Germinal center (tissue), 1 donor: ENCODE measurements at places on chromosomes 2 and 18.
A peak's percentile ranks its signal among the peaks of the same experiment; 100 is the strongest.

- DNase-seq, result no peak
Observed at GRCh38 chr2:231457101-231457500, 7.2 kb downstream of the NCL start.

DNA sequence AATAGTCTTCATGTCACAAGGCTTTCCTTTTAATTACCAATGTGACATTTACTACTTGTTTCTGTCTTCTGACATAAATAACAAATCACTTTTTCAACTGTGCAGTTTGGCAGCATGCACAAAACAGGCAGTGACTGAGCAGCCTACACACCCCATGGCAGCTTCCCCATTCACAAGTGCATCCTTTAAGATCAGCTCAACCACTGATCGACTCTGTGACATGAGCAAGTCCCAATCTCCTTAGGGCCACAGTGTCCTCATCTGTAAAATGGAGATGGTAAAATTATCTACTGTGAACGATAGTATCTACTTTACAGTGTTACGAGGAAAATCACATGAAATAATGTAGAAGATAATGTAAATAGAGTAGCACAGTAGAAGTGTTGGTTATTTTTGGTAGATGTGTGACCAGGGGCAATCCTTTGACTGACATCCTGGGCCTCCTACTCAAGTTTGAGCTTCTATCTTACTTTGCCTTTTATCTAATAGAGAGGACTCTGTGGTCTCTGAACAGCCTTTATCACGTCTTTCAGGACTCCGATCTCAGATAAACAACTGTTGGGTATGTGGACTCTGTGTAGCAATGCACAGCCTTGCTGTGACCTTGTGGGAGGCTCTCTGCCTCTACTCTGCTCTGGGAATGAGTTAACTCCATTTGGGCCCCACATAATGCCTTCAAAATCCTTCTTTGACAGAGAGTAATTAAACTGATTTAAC lies 120.6 kb downstream of the PIGN start:
- no peak for DNase-seq

- DNase-seq, result no peak
Observed at GRCh38 chr2:60556175-60556574, 2.7 kb upstream of the BCL11A start.

DNA sequence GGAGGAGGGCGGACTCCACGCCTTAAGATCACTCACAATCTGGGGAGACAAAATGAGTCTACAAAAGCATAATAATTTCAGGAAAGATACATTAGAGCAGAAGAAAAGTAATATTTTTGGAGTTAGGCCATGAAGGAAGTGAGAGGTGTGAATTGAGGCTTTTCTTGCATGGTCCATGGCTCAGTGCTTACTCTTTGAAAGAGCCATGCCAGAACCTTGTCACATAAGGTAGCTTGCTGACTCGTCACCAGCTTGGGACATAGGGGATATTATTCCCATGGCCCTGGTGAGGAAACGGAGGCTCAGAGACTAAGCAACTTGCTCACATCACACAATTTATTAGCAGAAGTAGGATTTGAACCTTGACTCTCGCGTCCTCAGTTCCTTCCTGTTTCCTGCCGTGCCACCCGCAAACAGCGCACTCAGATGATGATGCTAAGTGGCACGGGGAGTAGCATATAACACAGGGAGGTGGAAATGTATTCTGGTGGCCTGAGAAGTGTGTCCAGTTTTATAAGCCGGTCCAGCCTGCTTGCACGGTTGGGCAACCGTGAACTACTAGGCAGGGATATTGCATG lies 312.2 kb upstream of the EPAS1 start:
- no peak for DNase-seq

GRCh38 chr18:79579807-79580497 lies 99.7 kb upstream of the CTDP1 start:
- no peak for DNase-seq

- DNase-seq, result no peak
Observed at GRCh38 chr2:39948016-39948719, 169.1 kb upstream of the THUMPD2 start.

- DNase-seq, result peak; percentile 40
Observed at GRCh38 chr2:181077128-181077709, 96.8 kb downstream of the UBE2E3 start.

GRCh38 chr18:48454261-48454757 lies 45.1 kb upstream of the ZBTB7C start:
- DNase-seq, result no peak

GRCh38 chr18:78546281-78546680 lies 433.3 kb upstream of the SALL3 start:
- no peak for DNase-seq

GRCh38 chr2:64133828-64134227 lies 10.4 kb downstream of the PELI1 start:
- no peak for DNase-seq

- no peak for DNase-seq
Observed at GRCh38 chr2:11572996-11573395, 39.2 kb downstream of the GREB1 start.

DNA sequence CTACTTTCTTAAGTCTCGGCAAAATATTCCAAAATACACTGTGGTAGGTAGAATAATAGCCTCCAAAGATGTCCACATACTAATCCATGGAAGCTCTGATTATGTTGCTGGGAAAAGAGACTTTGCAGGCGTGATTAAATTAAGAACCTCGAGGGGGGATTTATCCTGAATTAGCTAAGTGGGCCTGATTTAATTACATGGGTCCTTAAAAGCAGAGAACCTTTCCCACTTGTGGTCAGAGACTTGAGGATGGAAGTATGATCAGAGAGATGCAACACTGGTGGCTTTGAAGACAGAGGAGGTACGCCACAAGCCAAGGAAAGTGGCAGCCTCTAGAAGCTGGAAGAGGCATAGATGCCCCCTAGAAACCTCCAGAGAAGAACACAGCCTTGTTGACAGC lies 2.8 kb downstream of the DYM start:
- DNase-seq, result no peak

- DNase-seq, result peak; percentile 89
Observed at GRCh38 chr2:241110607-241111439, 8.7 kb upstream of the MTERF4 start.

DNA sequence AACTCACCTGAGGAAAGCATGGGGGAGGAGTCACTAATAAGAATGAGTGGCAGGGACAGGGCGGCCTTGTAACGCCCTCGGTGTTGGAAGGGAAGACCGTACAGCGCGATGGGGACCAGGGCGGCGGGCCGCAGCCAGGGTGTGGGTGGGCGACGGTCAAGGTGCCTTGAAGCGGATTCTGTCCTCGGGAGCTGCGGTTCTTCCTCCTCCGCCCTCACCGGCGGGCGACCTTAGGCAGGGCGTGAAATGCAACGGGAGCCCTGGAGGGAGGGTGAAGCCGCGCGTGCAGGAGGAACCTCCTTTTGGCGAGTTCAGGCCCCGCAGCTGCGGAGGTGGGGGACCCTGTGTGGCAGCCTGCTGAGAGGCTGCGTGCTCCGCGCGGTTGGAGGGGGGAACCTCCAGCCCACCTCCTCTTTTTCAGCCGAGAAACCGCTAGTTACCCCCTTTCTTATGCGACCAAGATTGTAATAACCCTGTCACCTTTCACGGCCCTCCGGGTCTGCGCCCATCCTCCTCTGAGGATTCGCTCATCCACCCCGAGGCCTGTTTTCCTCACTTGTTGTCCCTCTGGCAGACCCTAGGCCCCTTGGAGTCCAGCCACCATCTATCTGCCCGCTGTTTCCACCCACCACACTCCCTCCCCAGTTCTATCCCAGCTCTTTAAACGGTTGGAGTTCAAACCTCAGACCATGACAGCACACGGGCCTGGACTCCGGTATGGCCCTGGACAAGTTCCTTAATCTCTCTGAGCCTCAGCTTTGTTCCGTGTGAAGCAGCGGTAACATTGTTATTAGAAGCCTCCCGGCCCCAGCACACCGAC lies 823 bp upstream of the RNU2-63P start:
- peak; percentile 71 for DNase-seq

DNA sequence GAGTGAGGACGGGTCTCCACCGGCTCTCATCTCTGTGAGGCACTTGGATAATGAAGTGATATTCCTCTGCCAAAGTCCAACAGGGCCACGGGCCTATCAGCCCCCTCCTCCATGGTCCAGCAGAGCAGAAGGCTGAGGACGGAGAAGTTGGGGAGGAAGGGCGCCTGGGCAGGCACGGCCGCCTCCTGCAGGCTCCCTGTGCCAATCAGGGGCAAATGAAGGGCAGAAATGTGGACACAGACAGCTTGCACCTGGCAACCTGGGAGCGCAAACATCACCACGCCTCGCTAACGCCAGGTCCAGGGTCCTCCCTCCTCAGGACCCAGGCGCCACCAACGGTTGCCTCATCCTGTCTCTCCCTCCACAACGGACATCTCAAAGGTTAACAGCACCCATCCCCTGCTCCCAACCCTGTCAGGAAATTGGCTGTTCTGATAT lies 24.3 kb downstream of the SMAD7 start:
- DNase-seq, result no peak

- no peak for DNase-seq
Observed at GRCh38 chr18:13528739-13529392, 197.5 kb downstream of the FAM210A start.

GRCh38 chr18:55927831-55928230 lies 339.8 kb upstream of the TCF4 start:
- DNase-seq, result no peak

DNA sequence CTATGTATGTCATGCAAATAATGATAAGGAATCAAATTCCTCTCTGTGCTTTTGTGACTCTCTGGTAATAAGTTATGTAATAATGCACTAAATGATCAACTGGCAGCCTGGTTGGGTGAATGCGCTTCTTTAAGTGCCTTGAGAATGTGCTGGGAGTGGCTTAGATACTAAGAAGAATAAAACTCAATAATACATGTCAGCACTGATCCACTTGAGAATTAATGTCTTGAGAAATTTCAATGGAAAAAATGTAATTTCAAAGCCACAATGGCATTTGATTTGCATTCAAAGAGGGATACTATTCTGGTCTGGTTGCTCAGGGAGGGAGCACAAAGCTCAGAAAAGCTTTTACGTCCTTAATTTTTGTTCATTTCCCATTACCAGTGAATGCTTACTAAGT lies 137.7 kb upstream of the MMADHC start:
- no peak for DNase-seq

GRCh38 chr2:86335865-86336674 lies 1.4 kb downstream of the REEP1 start:
- no peak for DNase-seq

DNA sequence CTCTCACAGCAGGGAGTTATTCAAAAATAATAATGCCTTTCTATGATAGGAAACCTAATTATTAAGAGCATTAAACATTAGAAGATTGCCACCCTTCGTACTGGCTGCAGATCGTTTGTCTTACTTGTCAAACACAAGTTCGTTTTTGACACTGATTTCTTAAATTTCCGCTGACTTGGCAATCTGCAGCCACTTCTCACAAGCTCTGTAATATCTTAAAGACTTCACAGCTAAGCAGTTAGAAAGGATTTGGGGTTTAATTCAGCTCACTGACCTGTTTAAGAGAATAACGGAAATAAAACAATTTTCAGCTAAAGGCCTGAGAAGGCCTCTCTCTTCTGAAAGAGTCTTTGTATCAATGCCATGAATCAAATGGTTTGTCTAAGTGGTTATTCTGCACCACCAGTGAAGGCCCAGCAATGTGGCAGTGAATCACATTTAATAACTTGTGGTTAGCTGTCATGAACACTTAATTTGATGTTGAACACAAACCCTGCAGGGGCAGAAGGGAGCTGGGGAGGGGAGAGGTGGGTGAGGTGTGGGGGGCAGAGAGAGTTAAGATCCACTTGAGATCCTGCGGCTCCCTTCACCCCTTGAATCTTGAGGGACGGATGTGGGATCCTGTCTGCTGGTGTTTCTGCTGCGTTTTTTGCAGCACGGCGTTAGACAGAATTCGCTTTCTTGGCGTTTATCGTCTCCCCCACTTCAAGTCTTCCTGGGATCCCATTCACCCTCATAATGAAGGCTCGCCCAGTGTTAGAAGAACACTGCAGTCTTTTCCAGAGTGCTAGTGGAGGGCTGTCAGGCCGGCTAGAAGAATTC lies 145.4 kb upstream of the SATB2 start:
- DNase-seq, result no peak

- peak; percentile 16 for DNase-seq
Observed at GRCh38 chr2:218149848-218150440, 16.8 kb downstream of the CXCR1 start.

GRCh38 chr2:233553366-233553765 lies 13.2 kb downstream of the USP40 start:
- no peak for DNase-seq

GRCh38 chr2:41930807-41931566 lies 116.8 kb upstream of the PKDCC start:
- no peak for DNase-seq

GRCh38 chr18:9446839-9447238 lies 28.5 kb upstream of the RALBP1 start:
- no peak for DNase-seq

DNA sequence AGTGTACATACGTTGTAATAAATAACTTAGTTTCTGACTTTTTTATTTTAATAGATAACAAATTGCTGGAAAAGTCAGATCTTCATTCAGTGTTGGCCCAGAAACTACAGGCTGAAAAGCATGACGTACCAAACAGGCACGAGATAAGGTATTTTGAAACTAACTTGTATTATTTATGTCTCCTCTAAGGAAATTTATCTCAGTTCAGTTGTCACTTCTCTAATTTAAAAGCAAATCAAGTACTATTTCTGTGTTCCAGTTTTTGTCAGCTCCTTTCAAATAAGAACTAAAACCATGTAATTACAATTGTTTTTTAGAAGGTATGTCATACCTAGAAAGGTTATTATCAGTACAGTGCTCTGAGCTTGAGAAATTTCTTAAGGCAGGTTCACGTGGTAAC lies 4.6 kb downstream of the ATG16L1 start:
- DNase-seq, result peak; percentile 69

DNA sequence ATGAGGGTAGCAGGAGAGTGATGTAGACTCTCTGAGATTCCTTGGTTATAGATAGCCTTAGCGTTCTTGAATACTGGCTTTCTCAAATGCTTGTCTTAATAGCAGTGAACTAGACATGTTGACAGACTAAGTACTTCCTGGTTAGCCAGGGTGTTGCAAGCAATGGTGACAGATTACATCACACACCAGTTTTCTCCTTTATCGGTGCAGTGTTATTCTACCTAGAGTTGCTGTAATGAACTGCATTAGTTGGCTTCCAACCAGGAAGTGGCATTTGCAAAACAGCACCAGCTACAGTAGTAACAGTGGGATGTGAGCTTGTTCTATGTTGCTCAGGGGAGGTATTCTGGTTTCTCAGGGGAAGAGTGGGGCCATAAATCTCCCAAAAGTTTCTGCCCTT lies 582.2 kb upstream of the DDX18 start:
- DNase-seq, result no peak
